SK-N-SH (cell line): ENCODE measurements at places on chromosomes 1 and 21. TPM values are rescaled to one million over a fixed set of nuclear protein-coding genes. Genes with fewer than 3 reads are reported as not detected.

- no peaks in the 10 kb centered on the region for H3K27me3 ChIP-seq
- H3K4me1 ChIP-seq, result no peaks in the 10 kb centered on the region; the same call in 1 of the 2 replicates
- no peak for DNase-seq
- H3K4me3 ChIP-seq, result no peak overlapping the region
- peak overlapping the region; percentile 77; the same call in 1 of the 2 replicates for H3K27ac ChIP-seq
Observed at GRCh38 chr1:173015629-173016028, 35.1 kb downstream of the TNFSF18 start.

GRCh38 chr1:96384611-96385010 lies 337.0 kb upstream of the PTBP2 start:
- H3K27ac ChIP-seq, result no peak overlapping the region
- 0 out of 2 replicates have a peak, but pooled peaks cover 4% of the 10 kb centered on the region for H3K4me1 ChIP-seq
- no peaks in the 10 kb centered on the region for H3K27me3 ChIP-seq
- DNase-seq, result no peak
- H3K36me3 ChIP-seq, result no peaks in the 10 kb centered on the region
- H3K4me3 ChIP-seq, result no peak overlapping the region

DNA sequence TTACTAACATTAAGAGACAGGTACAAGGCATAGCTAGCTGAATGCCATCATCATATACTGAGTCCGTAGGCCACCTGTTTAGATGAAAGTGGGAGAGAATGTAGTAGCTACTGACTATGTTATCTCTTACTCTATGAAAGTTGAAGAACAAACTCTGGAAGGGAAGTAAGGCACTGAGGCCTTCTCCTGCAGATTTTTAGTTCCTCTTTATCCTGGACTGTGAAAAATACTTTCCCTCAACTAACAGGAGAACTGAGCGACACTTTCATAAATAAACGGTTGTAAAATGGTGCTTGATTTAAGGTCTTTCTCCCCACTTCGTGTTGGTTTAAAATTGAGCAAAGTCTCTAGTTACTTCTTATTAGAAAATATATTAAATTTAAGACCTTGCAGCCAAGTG lies 101.9 kb downstream of the FNBP1L start:
- no peak for DNase-seq
- peaks cover 72% of the 10 kb centered on the region for H3K36me3 ChIP-seq
- H3K27me3 ChIP-seq, result no peaks in the 10 kb centered on the region
- no peak overlapping the region for H3K4me3 ChIP-seq
- H3K4me1 ChIP-seq, result peaks cover 19% of the 10 kb centered on the region

DNA sequence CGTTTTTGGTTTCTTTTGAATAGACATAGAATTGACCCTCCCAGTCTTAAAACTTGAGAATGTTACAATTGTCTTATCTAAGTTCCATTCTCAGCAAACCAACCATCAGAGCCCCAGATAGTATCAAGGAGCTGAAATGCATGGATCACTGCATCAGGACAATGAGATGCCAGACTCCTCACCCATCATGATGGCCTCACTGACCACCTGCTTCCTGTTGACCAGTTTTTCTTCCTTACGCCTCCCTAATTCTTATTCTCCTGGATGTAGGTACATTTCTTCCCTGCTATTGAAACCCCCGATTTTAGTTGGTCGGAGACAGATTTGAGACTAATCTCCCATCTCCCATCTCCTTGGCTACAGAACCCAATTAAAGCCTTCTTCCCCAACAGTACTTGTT lies 17.7 kb downstream of the MATN1 start:
- DNase-seq, result no peak
- no peak overlapping the region for H3K4me3 ChIP-seq
- no peaks in the 10 kb centered on the region for H3K36me3 ChIP-seq
- no peaks in the 10 kb centered on the region for H3K27me3 ChIP-seq
- no peak overlapping the region for H3K27ac ChIP-seq

Gene MROH7
- polyA plus RNA-seq, result 0.51 and 0.52 TPM in 2 replicates

Gene CRYAA
- not detected in 2 replicates for polyA plus RNA-seq

GRCh38 chr1:246528933-246529731 lies 22.1 kb upstream of the SMYD3 start:
- H3K4me3 ChIP-seq, result no peak overlapping the region
- H3K4me1 ChIP-seq, result no peaks in the 10 kb centered on the region; the same call in 1 of the 2 replicates
- H3K36me3 ChIP-seq, result no peaks in the 10 kb centered on the region
- DNase-seq, result no peak
- no peak overlapping the region for H3K27ac ChIP-seq
- no peaks in the 10 kb centered on the region for H3K27me3 ChIP-seq

DNA sequence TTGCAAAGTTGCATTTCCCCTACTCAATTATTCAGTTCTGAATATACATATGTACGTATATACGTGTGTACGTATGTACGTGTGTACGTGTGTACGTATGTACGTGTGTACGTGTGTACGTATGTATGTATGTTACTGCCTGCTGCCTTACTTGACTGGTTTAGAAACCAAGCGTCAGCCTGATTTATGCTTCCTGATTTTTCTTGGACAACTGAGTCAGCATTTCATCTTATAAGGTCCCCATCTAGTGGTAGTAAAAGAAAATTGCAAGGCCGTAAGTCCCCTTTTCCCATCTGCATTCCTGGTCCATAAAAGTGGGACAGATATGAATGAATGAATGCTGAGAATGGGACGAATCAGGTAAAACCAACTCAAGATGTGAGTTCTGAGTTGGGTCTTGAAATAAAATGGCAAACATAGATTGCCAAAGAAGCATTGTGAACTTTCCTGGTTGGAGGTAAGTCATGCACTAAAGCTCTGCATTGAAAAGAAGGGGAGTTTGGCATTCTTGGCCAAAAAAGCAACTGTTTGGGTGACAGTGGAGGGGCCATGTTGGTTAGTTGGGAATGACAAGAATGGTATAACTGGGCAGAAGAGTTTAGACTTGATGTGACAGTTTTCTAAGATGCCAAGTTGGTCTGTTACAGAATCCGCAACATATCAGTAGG lies 76.4 kb upstream of the DNAH14 start:
- H3K36me3 ChIP-seq, result no peaks in the 10 kb centered on the region
- no peak overlapping the region for H3K27ac ChIP-seq
- no peaks in the 10 kb centered on the region for H3K27me3 ChIP-seq
- H3K4me3 ChIP-seq, result no peak overlapping the region
- H3K4me1 ChIP-seq, result no peaks in the 10 kb centered on the region

GRCh38 chr1:63618011-63618410 lies 24.8 kb downstream of the PGM1 start:
- H3K27me3 ChIP-seq, result no peaks in the 10 kb centered on the region
- no peak overlapping the region for H3K4me3 ChIP-seq
- H3K36me3 ChIP-seq, result no peaks in the 10 kb centered on the region
- H3K4me1 ChIP-seq, result peaks cover 3% of the 10 kb centered on the region

Gene ARHGEF19
- 11.5 and 11.8 TPM in 2 replicates for polyA plus RNA-seq

DNA sequence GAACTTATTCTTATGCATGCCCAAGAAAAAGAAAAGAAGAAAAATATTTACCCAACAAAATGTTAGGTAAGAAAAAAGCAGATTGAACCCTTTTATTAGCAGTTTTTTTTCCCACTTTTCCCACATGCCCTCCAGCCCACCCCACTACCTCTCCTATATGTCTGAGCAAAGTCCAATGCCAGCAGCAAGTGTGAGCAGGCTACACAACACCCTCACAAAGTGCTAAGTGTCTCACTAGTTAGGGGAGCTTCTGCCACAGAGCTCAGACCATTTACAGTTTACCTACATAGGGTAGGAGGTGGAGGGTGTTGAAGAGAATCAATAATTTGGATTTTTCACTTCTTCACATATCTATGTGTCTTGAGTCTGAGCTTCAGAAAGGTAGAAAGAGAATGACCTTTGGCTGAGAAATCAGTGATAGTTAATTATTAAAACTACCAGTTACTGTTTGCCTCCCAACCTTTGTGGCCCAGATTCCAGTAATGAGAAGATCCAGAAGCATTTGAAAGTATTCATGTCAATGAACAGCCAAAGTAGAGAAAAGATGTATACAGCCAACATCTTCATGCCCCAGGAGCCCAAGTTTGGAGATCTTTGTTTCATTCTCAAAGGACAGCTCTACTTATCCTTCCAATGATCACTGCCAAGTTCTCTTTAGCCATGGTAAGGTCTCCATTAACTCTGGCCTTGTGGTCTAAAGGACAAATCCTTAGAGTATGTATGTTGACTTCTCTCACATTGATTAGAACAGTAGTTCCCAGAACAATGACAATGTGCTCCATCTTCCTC lies 26.2 kb downstream of the OR10J5 start:
- H3K4me3 ChIP-seq, result no peak overlapping the region
- no peak overlapping the region for H3K27ac ChIP-seq
- H3K27me3 ChIP-seq, result no peaks in the 10 kb centered on the region
- no peak for DNase-seq
- no peaks in the 10 kb centered on the region for H3K36me3 ChIP-seq

Gene PTAFR
- polyA plus RNA-seq, result 0.05 and 0.06 TPM in 2 replicates

DNA sequence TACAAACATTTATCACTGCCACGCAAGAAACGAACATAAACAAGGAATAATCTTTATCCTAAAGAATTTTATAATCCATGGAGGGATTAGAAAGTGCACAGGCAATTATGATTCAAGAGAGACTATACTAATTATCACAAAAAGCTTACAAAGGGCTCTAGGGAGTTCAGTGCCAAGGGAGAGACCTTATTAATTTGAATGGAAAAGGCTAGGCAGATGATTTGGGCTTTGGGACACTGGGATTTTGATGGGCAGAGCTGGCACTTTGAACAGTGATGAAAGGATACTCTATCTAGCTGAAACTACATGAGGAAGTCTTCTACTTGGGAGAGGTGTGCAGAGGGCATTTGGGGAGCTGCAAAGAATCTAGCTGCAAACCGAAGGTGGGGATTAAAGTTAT lies 48.9 kb upstream of the IVNS1ABP start:
- H3K36me3 ChIP-seq, result no peaks in the 10 kb centered on the region
- H3K27ac ChIP-seq, result no peak overlapping the region
- H3K27me3 ChIP-seq, result no peaks in the 10 kb centered on the region
- H3K4me1 ChIP-seq, result no peaks in the 10 kb centered on the region
- DNase-seq, result no peak
- no peak overlapping the region for H3K4me3 ChIP-seq

- H3K27ac ChIP-seq, result peak overlapping the region; percentile 99
- H3K36me3 ChIP-seq, result no peaks in the 10 kb centered on the region
- no peaks in the 10 kb centered on the region for H3K27me3 ChIP-seq
- no peak overlapping the region for H3K4me3 ChIP-seq
- peaks cover 48% of the 10 kb centered on the region for H3K4me1 ChIP-seq
- no peak for DNase-seq
Observed at GRCh38 chr1:162903246-162903645, 42.3 kb upstream of the CCDC190 start.

- no peak overlapping the region for H3K4me3 ChIP-seq
- H3K36me3 ChIP-seq, result peaks cover 17% of the 10 kb centered on the region; the same call in 1 of the 2 replicates
- peaks cover 7% of the 10 kb centered on the region; the same call in 1 of the 2 replicates for H3K4me1 ChIP-seq
- no peaks in the 10 kb centered on the region for H3K27me3 ChIP-seq
- DNase-seq, result no peak
Observed at GRCh38 chr1:67825591-67825990, 7.7 kb downstream of the GNG12 start.

Gene SPRR2F
- not detected in 2 replicates for polyA plus RNA-seq

DNA sequence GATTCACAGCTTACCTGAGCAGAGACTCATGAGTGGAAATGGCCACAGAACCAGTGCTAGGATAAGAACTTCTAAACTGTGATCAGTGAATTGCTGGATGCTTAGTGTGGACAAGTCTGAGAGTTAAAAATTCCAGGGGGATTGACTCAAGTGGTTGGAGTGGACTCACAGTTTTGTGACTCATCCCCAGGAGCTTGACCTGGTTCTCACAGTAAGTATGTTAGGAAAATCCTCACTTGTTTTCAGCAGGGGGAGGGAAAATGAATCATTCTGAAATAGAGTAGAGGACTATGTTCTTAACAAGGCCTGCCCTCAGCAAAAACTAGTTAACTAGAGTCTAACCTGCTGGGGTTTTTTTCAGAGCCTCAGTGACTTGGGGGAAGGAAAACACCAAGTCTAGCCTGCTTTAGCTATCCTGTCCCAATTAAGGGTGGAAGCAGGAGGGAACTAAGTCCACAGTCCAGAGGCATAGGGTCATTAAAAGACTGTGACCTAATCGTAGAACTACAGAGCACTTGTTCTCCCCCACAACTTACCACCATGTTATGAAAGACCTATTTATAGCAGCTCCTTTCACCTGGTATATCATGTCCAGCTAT lies 6.1 kb upstream of the CDC73 start:
- peak overlapping the region; percentile 84 for H3K27ac ChIP-seq
- H3K4me3 ChIP-seq, result no peak overlapping the region
- DNase-seq, result peak; percentile 11
- no peaks in the 10 kb centered on the region for H3K36me3 ChIP-seq
- no peaks in the 10 kb centered on the region for H3K27me3 ChIP-seq

GRCh38 chr21:37460196-37460595 lies 93.6 kb downstream of the DYRK1A start:
- H3K27ac ChIP-seq, result no peak overlapping the region; the same call in 1 of the 2 replicates
- H3K27me3 ChIP-seq, result no peaks in the 10 kb centered on the region
- H3K4me3 ChIP-seq, result no peak overlapping the region
- H3K4me1 ChIP-seq, result peaks cover 35% of the 10 kb centered on the region
- DNase-seq, result no peak
- peaks cover 3% of the 10 kb centered on the region for H3K36me3 ChIP-seq

Gene TPR
- 37.5 and 46.9 TPM in 2 replicates for polyA plus RNA-seq

Gene IGSF9
- polyA plus RNA-seq, result 0.86 and 2.4 TPM in 2 replicates

- no peak overlapping the region for H3K4me3 ChIP-seq
- no peaks in the 10 kb centered on the region for H3K36me3 ChIP-seq
- H3K27me3 ChIP-seq, result no peaks in the 10 kb centered on the region
- DNase-seq, result no peak
- H3K4me1 ChIP-seq, result no peaks in the 10 kb centered on the region
- H3K27ac ChIP-seq, result no peak overlapping the region
Observed at GRCh38 chr1:185349556-185349955, 32.5 kb upstream of the IVNS1ABP start.

Gene CD53
- not detected in 2 replicates for polyA plus RNA-seq

DNA sequence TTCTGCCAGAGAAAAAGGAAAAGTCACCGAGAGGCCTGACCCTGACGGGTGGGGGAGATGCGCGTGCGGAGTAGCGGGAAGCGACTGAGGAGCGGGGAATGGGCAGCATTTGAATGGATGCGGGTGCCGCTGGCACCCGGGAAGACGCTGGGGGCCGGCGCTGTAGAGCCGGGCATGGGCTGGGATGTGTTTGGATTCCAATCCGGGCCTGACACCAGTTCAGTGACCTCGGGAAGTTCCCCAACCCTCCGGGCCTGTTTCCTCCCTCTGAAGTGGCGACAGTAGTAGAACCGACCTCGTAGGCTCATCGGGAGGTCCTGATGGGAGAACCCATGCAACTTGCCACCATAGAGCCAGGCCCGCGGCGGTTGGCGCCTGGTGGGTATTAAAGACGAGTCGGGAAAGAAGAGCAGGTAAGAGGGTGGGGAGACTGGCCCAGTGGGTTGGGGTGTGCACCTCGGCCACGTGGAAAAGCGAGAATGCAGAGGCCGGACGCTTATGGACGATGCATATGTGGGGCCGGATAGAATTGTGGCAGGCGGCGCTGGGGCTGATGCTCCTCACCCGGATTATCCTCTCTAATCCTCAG lies 642 bp upstream of the SLC16A1 start:
- peaks cover 11% of the 10 kb centered on the region for H3K36me3 ChIP-seq
- no peak for DNase-seq
- H3K4me3 ChIP-seq, result peak overlapping the region; percentile 91
- peaks cover 21% of the 10 kb centered on the region; the same call in 1 of the 2 replicates for H3K4me1 ChIP-seq
- H3K27me3 ChIP-seq, result no peaks in the 10 kb centered on the region

- no peak overlapping the region for H3K4me3 ChIP-seq
- peaks cover 26% of the 10 kb centered on the region for H3K4me1 ChIP-seq
- DNase-seq, result no peak
Observed at GRCh38 chr1:230853731-230854130, 14.6 kb downstream of the C1orf198 start.
